ENCODE measurements at places on chromosomes 5 and 9.

GRCh38 chr5:25439025-25439424, 794.2 kb upstream of the CDH10 start:
- DNase-seq: no peak

GRCh38 chr9:87102126-87102525, 154.8 kb upstream of the GAS1 start:
- DNase-seq: no peak

DNA sequence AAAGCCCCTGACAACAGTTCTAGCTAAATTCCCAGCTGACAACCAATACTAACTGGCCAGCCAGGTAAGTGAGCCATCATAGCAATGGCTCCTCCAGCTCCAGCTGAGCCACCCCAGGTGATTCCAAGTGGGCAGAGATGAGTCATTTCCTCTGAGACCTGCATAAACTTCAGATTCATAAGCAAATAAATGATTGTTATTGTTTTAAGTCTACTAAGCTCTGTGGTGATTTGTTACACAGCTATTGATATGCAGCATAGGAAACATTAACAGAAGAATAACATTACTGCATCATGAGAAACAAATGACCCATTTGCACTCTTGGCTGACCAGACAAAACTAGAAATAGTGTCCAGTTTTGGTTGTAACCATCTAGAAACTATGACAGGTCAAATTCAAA, 60.3 kb downstream of the TTC39B start:
- no peak for DNase-seq

GRCh38 chr5:109690975-109691574, 1.3 kb downstream of the MAN2A1 start:
- DNase-seq: peak; percentile 74

- no peak for DNase-seq
Observed at GRCh38 chr5:109655841-109656240, 33.9 kb upstream of the MAN2A1 start.

- no peak for DNase-seq
Observed at GRCh38 chr5:38228914-38229313, 29.4 kb upstream of the EGFLAM start.

GRCh38 chr9:111598733-111599091, 735 bp downstream of the PTGR1 start:
- DNase-seq: no peak

GRCh38 chr5:55816342-55816741, 34.8 kb upstream of the IL31RA start:
- DNase-seq: no peak

- DNase-seq: no peak
Observed at GRCh38 chr5:67989456-67989855, 226.1 kb upstream of the PIK3R1 start.

- DNase-seq: peak; percentile 82
Observed at GRCh38 chr5:66307647-66308241, 163.6 kb downstream of the SREK1 start.

DNA sequence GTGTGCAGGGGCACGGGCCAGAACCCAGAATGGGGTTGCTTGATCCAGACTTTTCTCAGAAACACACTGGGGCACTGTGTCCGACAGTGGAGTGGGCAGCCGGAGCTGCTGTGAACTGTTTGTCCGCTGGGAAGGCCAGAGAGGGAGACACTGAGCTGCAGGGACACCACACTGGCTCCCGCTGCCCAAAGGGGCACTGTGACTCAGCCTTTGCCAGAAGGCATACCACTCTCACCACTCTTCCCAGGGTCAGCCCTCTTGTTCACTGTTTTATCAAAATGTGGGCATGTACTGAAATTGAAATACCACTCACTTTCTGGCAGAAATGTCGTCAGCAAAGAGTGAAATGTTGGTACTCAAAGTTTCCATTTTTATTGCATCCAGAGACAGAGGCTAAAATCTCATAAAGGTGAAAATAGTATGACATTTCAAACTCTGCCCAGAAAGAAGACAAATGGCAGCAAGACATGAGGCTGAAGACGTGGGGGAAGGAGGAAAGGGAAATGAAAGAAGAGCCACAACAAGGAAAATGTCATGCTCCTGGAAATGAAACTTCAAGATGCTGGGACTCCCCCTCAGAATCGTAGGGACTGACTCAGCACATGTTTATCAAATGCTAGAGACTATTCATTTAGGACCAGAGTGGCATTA, 4.5 kb upstream of the IL7R start:
- no peak for DNase-seq

DNA sequence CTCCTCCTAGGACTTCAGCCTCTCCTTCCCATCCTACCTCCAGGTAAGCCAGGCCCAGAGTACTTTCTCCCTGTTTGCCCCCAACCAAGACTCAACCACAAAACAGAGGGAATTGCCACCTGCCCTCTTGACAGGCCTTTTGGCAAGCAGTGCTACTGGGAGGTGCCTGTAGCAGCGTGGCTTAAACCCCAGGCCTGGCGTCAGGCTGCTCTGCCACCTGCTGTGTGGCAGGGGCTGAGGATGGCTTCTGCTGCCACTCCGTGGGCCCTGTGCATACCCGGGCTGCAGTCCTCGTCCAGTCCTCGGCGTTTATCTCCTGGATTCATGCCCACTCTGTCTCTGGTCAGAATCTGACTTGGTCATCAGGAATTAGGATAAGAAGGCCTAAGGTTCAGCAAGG, 163.1 kb downstream of the PAX5 start:
- DNase-seq: no peak

DNA sequence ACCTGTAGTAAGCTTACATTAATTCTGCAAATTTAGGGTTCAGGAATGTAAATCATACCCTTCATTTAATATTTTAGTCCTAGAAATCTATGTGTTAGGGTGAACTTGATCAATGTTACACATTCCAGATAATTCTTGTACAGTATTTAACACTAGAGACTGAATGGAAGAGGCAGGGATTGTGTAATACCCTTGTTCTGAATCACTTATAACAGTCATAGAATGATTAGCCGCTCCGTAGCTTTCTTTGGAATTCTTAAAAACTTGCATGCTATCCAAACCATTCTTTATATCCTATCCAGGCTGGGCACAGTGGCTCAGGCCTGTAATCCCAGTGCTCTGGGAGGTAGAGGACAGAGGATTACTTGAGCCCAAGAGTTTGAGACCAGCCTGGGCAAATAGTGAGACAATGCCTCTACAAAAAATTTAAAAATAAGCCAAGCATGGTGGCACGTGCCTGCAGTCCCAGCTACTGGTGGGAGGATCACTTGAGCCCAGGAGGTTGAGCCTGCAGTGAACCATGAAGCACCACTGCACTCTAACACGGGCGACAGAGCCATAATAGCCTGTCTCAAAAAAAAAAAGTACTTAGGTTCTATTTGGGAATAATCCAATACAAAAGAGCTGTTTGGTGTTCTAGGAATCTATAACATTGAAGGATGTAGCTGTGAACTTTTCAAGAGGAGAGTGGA, 8.3 kb downstream of the ZNF483 start:
- DNase-seq: no peak

- no peak for DNase-seq
Observed at GRCh38 chr9:86176468-86176867, 77.1 kb upstream of the GOLM1 start.

GRCh38 chr9:133369933-133370332, 5.9 kb downstream of the SURF4 start:
- DNase-seq: no peak

GRCh38 chr9:36031774-36032555, 4.7 kb upstream of the RECK start:
- DNase-seq: no peak

DNA sequence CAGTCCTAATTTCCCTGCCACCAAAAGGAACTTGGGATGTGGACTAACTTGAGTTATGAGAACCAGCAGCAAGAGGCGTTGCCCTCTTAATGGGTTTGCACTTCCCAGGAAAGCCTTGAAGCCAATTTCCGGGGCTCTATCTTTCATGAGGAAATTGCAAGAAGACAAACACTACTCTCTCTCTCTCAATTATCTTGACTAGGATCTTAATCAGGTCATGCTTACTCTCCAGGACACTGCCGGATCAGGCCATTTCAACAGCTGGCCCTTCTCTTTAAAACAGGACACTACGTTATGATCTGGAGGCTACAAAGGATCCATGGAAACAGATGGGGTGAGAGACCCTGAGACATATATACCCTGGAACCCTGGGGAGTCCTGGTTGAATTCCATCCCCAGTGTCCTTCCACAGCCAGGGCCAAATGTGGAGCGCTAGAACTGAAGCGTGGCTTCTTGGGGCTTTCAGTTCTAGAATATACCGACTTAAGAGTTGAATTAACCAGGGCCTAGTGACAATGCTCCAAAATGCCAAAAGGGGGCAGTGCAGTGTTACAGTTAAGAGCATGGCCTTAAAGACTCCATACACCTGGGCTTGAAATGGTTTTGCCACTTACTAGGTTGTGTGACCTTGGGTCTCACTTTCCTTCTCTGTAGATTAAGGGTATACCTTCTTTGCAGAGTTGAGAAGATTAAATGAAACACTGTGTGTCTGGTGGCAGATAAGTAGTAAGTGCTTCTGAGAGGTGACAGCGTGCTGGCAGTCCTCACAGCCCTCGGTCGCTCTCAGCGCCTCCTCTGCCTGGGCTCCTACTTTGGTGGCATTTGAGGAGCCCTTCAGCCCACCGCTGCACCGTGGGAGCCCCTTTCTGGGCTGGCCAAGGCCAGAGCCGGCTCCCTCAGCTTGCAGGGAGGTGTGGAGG, 21.1 kb downstream of the FAM219A start:
- peak; percentile 65 for DNase-seq

GRCh38 chr5:124057724-124058231, 545.8 kb downstream of the CSNK1G3 start:
- peak; percentile 34 for DNase-seq

DNA sequence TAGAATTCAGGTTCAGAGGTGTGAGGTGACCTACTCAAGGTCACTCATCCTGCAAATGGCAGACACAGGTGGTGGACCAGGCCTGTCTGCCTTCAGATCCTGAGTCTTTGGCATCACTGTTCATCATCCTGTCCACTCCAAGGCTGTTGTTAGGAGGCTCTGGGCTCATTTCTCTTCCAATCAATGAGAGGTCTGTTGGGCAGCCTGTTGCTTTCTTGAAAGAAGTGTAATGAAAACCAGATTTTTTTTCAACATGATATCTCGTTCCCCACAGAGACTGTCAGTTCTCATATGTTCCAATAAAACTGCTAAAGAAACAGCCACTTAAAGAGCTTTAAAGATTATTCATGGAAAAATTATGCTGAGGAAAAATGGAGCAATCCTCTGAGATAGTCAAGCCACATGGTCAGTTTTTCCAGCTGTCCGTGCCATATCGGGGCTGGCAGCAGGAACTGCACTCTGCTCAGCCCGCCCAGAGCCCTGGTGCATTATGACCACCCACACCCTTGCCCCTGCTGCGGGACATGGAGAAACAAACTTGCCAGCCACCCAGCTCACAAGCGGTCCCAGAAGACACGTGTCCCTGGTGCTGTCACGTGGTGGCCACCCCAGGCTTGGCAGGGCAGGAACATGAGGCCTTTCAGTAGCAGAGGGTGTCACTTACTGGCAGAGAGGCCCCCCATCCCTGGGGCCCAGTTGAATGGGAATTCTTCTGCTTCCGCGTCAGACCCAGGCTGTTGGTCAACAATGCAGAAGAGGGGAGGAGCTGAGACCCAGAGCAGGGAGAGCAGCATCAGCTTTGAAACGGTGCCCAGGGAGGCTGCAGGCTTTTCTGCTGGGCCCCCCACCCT, 63.7 kb upstream of the ANGPTL2 start:
- DNase-seq: peak; percentile 92

DNA sequence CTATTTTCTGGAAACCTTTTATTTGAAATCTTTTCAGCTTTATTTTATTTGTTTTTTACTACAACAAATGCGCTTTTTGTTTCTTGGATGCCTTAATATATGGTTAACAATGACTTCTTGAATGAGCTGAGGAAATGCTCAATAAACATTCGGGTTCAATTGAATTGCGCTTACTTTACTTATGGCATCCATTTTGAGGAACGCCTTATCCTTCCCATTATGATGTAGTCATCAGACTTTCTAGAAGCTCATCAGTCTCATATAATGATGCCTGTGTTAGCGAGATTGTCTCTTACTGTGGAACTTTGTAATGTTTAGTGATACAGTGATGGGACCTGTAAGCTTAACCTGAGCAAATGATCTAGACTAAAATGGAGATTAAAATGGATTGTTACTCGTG, 916 bp downstream of the SHLD3 start:
- DNase-seq: no peak

All from midbrain (tissue), 1 donor.